ENCODE measurements at places on chromosomes 4 and X. TPM values are rescaled to one million over a fixed set of nuclear protein-coding genes. Genes with fewer than 3 reads are reported as not detected.

Gene PNMA3
- total RNA-seq: 0.30 TPM

Gene PGAM4
- total RNA-seq: not detected

Gene AFF1
- total RNA-seq: 75.5 TPM

GRCh38 chrX:10656214-10656613, 35.8 kb upstream of the MID1 start:
- H3K4me1 ChIP-seq: no peaks in the 10 kb centered on the region
- DNase-seq: no peak
- H3K36me3 ChIP-seq: no peaks in the 10 kb centered on the region
- H3K4me3 ChIP-seq: no peak overlapping the region
- H3K27ac ChIP-seq: no peak overlapping the region
- H3K27me3 ChIP-seq: no peaks in the 10 kb centered on the region

GRCh38 chr4:177464026-177464425, 21.8 kb upstream of the AGA start:
- H3K27ac ChIP-seq: no peak overlapping the region
- H3K4me3 ChIP-seq: no peak overlapping the region
- H3K4me1 ChIP-seq: no peaks in the 10 kb centered on the region
- DNase-seq: no peak

Gene PCDH11X
- 0.14 TPM for total RNA-seq

Gene SCML2
- total RNA-seq: 0.74 TPM

GRCh38 chrX:113212052-113212451, 371.4 kb upstream of the AMOT start:
- H3K4me1 ChIP-seq: no peaks in the 10 kb centered on the region
- no peaks in the 10 kb centered on the region for H3K27me3 ChIP-seq
- no peak overlapping the region for H3K4me3 ChIP-seq
- no peak for DNase-seq

DNA sequence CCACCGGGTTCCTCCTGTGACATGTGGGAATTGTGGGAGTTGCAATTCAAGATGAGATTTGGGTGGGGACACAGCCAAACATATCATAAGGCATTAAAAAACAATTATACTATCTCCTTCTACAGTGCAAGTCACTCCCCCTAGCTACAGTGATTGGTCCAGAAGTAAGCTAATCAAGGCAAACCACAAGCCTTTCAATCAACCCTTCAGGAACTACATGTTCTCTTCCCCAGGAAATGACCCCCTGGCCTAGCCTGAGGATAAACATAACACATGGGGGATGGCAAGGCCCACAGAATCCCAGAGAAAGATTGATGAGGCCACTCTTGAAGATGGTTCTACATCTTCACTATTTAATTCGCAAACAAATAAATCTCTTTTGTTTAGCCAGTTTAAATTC, 25.2 kb upstream of the FAM241A start:
- H3K4me3 ChIP-seq: no peak overlapping the region
- H3K4me1 ChIP-seq: no peaks in the 10 kb centered on the region
- no peak for DNase-seq
- no peaks in the 10 kb centered on the region for H3K36me3 ChIP-seq
- no peak overlapping the region for H3K27ac ChIP-seq

DNA sequence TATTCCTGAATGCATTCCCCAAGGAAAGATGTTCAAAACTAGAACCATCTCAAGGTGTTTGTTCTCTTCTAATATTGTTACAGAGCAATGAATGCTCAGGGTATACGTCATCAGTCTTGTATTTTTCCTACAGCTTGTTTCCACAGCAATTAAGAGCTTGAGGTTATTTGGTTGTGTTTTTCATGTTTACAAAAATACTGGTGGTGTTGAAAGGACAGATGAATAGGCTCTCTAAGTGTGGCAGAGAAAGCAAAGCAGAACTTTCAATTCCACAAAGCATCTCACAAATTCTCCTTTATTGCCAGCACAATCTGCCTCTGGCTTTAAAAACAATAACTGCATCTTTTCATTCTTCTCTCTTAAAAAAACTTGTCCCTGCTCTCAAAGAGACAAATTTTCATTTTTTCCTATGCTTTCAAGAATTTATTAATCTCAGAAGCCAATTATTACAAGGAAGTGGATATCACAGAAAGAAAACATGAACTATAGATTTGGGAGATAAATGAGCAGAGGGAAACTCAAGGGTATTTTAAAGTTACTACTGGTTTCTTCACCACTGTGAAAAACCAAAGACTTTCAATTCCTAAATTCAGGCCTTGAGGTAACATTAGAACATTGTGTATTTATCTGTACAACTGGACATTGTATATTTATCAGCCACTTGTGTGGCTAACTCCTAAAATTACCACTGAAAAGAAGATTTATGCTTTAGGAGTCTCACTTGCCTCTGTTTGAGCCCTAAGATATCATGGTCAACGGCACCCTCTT, 49.2 kb downstream of the DDX53 start:
- DNase-seq: no peak
- no peaks in the 10 kb centered on the region for H3K36me3 ChIP-seq
- H3K27me3 ChIP-seq: no peaks in the 10 kb centered on the region
- H3K4me3 ChIP-seq: no peak overlapping the region
- no peak overlapping the region for H3K27ac ChIP-seq
- no peaks in the 10 kb centered on the region for H3K4me1 ChIP-seq

Gene LRP2BP
- 0.40 TPM for total RNA-seq

GRCh38 chr4:7694324-7694723, 245.3 kb downstream of the AFAP1 start:
- H3K4me3 ChIP-seq: no peak overlapping the region
- no peaks in the 10 kb centered on the region for H3K36me3 ChIP-seq

Gene PCYT1B
- total RNA-seq: 0.54 TPM

GRCh38 chr4:184747034-184747830, 13.3 kb upstream of the CENPU start:
- peak; percentile 83 for DNase-seq
- no peak overlapping the region for H3K4me3 ChIP-seq
- no peaks in the 10 kb centered on the region for H3K27me3 ChIP-seq
- H3K27ac ChIP-seq: peak overlapping the region; percentile 69

GRCh38 chr4:3240936-3241522, 7.9 kb upstream of the MSANTD1 start:
- H3K4me3 ChIP-seq: no peak overlapping the region
- no peaks in the 10 kb centered on the region for H3K4me1 ChIP-seq
- no peak overlapping the region for H3K27ac ChIP-seq
- peaks cover 41% of the 10 kb centered on the region for H3K36me3 ChIP-seq

Gene PPARGC1A
- total RNA-seq: 10.8 TPM

Gene TRPC3
- 0.77 TPM for total RNA-seq

DNA sequence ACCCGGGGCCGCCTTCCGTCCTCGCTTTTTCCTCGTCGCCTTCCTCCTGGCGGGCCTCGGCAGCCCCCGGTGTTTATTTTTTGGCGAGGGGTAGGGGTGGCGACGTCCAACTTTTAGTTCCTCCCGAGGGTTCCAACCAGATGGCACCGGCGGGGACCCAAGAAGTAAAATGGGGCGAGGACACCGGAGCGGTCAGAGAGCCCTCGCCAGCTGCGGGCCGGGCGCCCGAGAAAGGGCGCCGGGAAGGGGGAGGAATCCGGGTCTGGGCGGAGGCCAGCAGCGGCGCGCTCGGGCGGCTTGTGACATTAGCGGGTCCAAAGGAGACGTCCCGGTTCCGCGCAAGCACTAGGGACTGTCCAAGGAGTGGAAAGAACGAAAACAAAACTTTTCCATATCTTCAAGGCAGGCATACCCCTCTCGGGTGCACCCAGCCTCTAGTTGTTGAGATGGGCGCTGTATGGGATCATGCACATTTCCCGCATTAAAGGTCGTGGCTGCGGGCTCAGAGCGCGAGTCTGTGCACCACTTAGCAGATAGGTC, 691 bp upstream of the USP46 start:
- peak overlapping the region; percentile 92 for H3K27ac ChIP-seq
- DNase-seq: peak; percentile 93
- H3K36me3 ChIP-seq: no peaks in the 10 kb centered on the region
- H3K4me3 ChIP-seq: peak overlapping the region; percentile 88

DNA sequence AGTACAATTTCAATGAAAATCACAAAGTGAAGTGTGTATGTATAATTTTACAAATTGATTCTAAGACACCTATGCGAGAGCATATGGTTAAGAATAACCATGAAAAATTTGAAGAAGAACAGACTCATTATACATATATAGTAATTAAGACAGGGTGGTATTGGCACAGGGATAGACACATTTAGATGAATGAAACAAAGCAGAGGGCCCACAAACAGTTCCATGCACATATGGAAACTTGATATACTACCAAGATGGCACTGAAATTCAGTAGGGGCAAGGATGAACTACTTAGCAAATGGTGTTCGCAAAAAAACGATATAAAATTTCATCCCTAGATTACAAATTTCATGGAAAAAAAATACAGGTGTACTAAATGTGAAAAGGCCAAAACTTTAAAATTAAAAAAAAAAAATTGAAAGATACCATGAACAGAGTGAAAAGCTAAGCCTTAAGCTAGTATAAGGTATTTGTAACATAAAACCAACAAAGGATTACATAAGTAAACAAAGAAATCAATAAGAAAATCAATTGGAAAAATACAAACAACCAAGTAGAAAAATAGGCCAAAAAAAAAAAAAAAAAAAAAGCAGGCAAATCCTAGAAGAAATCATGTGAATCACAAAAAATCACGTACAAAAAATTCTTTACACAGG, 85.4 kb downstream of the RASL11B start:
- no peaks in the 10 kb centered on the region for H3K4me1 ChIP-seq
- no peak for DNase-seq
- no peaks in the 10 kb centered on the region for H3K36me3 ChIP-seq

Gene STAP1
- 0.89 TPM for total RNA-seq

- no peak overlapping the region for H3K4me3 ChIP-seq
- no peak for DNase-seq
- H3K27me3 ChIP-seq: no peaks in the 10 kb centered on the region
Measured at GRCh38 chrX:19332983-19333382, 10.7 kb upstream of the PDHA1 start.

DNA sequence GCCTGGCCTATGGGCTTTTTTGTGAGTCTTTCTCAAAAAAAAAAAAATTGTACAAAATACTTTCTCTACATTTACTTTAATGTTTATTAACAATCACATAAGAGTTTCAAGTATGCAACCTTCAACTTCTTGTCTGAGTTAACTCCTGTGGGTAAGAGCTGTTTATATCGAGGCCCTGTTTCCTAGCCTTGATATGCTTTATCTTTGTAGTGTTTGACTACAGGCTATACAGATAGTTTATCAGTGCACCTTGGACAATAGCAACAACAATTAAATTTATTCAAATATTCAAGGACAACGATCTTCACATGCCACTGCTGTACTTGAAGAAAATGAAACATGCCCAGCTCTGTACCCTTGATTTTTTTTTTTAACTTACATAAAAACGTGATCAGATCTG, 178.4 kb downstream of the ARHGAP10 start:
- no peaks in the 10 kb centered on the region for H3K4me1 ChIP-seq
- no peak overlapping the region for H3K4me3 ChIP-seq
- H3K36me3 ChIP-seq: no peaks in the 10 kb centered on the region
- no peak overlapping the region for H3K27ac ChIP-seq
- no peak for DNase-seq

- no peak overlapping the region for H3K27ac ChIP-seq
- no peak overlapping the region for H3K4me3 ChIP-seq
- DNase-seq: no peak
- no peaks in the 10 kb centered on the region for H3K36me3 ChIP-seq
Measured at GRCh38 chr4:76084542-76084941, 10.0 kb downstream of the ART3 start.

Gene COX18
- 16.5 TPM for total RNA-seq

DNA sequence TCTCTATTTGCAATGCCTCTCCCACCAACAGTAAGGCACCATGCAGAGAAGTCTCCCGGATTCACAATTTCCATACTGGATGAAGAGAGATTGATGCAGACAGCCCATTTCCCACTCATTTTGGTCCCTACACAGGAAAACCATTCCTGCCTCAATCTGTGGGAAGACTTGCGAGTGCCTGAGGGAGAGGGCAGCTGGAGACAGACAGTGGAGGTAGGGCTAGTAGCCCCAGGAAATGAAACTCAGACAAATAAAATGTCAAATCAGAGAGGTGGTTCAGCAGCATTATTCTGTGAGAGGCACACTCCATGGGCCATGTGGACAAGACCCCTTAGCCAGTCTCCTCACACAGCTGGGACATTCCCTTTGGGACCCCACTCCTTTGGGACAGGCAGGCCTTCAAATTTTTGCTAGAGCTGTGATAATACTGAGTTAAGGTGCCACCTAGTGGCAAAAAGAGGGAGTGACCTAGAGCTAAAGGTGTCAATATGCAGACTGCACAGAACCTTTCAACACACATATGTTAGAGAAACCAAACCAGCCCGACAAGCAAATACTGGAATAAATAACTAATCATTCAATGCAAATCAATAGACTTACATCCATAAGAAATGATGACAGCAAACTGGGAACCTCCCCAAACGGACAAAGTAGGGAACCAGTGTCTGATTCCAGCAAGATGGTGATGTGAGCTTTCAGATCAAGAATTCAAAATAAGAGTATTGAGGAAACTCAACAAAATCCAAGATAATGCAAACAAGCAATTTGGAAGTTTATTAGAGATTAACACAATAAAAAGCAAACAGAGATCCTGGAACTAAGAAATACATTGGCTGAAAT, 1865.3 kb upstream of the AGA start:
- DNase-seq: no peak
- no peak overlapping the region for H3K27ac ChIP-seq
- H3K4me3 ChIP-seq: no peak overlapping the region

DNA sequence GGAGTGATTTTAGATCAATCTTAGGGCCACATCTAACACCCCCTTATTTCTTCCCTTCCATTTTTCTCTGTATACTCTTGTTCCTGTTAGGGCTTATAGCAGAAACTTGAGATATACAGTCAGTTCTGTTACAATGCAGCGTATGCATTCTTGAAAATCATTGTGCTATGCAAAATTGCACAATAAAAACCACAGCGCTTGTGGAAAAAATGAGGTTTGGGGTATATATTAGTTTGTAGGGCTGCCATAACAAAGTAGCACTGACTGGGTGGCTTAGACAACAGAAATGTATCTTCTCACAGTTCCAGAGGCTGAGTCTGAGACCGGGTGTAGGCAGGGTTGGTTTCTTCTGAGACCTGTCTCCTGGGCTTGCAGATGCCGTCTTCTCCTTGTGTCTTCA, 59.0 kb downstream of the WWC2 start:
- no peak overlapping the region for H3K27ac ChIP-seq
- no peaks in the 10 kb centered on the region for H3K4me1 ChIP-seq
- H3K27me3 ChIP-seq: no peaks in the 10 kb centered on the region
- H3K4me3 ChIP-seq: no peak overlapping the region

GRCh38 chrX:40780082-40780481, 44.7 kb upstream of the MED14 start:
- no peaks in the 10 kb centered on the region for H3K4me1 ChIP-seq
- H3K27me3 ChIP-seq: no peaks in the 10 kb centered on the region
- no peak for DNase-seq

DNA sequence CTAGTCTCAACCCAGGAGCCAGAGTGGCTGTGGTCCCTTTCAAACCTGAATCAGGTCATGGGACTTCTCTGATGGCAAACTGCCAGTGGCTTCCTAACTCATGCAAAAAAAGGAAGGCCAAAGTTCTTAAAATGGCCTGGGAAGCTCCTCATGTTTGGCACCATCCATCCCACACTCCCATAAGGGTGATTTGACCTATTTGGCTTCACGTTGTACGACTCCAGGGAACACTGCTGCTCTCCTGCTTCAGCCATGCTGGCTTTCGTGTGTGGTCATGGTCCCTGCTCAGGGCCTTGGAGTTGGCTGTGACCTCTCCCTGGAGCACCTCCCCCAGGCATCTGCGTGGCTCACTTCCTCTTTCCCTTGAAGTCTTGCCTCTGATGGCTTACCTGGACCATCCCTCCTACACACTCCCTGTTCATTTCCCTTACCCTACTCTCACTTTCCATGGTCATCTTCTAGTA, 12.8 kb upstream of the TMSB4X start:
- no peak overlapping the region for H3K27ac ChIP-seq
- no peaks in the 10 kb centered on the region for H3K27me3 ChIP-seq
- no peak overlapping the region for H3K4me3 ChIP-seq
- no peaks in the 10 kb centered on the region for H3K36me3 ChIP-seq
- peak; percentile 44 for DNase-seq

Data from upper lobe of left lung (tissue), 6 donors.